ENCODE measurements at places on chromosomes 1 and 21.

DNA sequence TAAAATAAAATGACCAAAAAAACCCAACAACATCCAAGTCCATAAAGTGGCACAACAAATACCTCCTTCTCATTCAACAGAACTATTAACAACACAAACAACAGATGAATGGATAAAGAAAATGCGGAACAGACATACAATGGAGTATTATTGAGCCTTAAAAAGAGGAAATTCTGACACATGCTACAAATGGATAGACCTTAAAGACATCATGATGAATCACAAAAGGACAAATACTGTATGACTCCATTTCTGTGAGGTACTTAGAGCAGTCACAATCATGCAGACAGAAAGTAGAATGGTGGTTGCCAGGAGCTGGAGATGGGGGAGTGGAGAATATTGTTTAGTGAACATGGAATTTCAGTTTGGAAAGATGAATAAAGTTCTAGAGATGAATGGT lies 42.6 kb downstream of the EYA3 start:
- no peak for DNase-seq

DNA sequence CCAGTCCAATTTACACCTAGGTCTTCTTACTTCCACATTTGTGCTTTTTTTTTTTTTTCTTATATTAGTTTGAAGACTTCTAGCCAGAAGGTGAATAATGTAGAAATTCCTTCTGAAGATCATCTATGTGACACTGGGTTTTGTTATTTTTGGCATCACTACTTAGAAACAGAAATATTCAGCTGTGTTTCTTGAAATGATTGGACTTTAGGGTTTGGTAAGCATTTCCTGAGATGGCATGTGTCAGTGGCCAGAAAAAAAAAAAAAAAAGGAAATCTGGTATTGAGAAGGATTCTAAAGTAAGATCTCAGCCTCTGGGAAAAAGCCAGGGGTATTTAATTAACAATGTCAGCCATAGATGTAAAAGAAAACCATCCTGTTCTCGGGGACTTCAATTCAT lies 43.4 kb upstream of the LRRC8C start:
- DNase-seq: no peak

GRCh38 chr1:203289281-203289981 lies 15.9 kb upstream of the BTG2 start:
- DNase-seq: no peak

GRCh38 chr1:84155517-84155916 lies 11.4 kb downstream of the PRKACB start:
- DNase-seq: no peak

DNA sequence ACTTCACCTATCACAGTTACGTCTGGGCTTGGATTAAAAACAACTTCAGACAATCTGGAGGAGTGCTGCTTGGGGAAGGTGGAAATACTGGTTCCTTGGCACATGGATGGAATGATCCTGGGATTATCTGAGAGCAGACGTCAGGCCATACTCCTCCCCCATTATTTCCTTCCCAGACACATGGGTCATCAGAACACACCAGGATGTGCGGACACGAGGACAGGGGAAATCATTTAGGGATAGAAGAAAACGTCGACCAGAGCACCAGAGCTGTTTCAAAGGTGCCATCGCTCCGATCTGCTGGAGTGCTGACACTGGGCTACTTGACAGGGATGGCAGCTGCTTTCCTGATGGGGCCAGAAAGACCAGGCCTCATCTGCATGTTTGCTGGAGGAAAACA lies 31.8 kb upstream of the ANGPTL7 start:
- no peak for DNase-seq

- DNase-seq: peak; percentile 85
Measured at GRCh38 chr1:8858112-8858668, 20.3 kb downstream of the ENO1 start.

DNA sequence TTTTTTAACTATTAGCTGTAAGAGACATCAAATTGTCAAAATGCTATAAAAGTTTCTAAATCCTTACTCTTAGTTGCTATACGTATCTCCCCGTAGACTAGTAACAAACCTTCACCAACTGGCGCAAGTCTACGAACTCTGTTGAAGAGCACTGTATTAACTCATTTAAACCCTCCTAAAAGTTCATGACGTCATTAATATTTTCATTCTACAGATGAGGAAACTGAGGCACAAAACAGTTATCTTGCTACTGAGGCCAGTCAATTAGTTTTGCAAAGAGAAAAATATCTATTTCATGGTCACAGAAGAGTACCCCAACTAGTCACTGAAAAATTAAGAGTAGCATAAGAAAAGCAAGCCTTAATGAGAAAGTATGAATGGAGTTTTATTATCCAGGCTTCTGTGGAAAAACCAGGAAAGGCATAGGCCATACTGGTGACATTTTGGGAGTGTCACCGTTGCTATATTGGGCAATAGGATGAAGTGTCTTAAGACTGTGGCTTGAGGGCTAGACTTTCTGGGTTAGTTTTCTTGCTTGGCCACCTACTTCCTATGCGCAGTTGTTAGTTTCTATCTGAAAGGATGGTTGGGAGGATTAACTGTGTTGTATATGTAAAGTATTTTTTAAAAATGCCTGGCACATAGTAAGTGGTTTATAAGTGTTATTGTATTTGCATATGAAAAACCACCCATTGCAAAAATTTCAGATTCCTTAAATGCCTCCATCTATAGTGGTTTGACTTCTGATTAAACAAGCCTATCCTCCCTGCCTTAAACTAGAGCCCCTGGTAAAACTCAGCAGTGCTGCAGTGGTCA lies 52.4 kb upstream of the SYT14 start:
- no peak for DNase-seq

GRCh38 chr1:174393885-174394284 lies 53.9 kb upstream of the GPR52 start:
- no peak for DNase-seq

GRCh38 chr1:228471762-228472398 lies 15.3 kb upstream of the RNF187 start:
- DNase-seq: peak; percentile 15

GRCh38 chr1:170290276-170290675 lies 144.5 kb downstream of the NTMT2 start:
- no peak for DNase-seq

DNA sequence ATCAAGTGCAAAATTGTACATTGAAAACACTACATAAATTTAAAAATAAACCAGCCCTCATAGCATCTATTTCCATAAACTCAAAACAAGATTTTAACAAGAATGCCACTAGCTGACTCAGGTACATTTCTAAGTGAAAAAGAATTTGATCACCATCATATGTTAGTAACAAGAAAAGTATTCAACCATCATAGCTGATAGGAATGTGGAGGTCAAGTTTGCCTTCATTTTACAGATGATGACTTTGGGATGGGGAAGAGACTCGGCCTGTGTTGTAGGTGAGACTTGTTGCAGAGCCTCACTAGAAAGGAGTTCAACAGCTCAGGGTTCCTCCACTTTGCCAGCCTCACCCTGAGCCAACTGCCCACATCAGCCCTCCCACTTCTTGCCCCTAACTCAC lies 318.8 kb upstream of the FAM78B start:
- DNase-seq: peak; percentile 2

DNA sequence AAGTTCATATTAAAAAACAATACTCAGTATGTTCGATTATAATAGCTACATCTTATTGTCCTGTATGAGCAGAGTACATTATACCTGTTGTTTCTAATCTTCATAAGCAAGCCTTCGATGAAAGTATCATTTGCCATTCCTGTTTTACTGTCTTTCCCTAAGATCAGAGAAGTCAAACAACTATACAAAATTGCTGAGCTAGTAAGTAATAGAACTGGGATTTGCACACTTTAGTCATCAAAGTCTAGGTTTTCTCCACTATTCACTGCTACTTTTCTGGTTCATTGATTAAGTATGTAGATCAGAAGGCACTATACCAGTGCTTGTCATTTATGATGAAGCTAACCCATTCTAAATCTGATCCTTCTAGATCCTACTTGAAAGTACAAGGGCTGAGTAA lies 108.9 kb downstream of the NR5A2 start:
- DNase-seq: no peak

GRCh38 chr1:246792603-246793002 lies 68.4 kb downstream of the SCCPDH start:
- DNase-seq: no peak

- DNase-seq: peak; percentile 69
Measured at GRCh38 chr21:41653954-41654491, 112.8 kb downstream of the RIPK4 start.

DNA sequence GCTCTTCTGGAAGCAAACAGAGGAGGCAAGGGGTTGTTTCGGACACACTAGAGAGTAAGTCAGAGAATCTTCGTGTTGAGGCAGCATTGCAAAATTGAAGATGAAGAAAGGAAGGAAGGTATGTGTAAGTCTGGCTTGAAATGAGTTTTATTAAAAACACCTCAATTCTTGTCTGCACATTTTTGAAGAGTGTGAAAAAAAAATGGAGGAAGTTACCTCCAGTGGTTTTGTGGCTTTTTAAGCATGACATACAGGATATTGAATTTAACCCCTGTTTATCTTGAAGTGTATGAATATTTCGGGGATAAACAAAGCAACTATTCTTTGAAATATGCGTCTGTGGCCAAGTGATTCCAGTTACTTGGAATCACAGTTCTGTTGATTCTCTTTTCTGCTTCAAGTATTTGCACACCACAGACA lies 203.2 kb upstream of the SGIP1 start:
- DNase-seq: peak; percentile 20

GRCh38 chr1:90717665-90718410 lies 736 bp upstream of the BARHL2 start:
- no peak for DNase-seq

- DNase-seq: peak; percentile 91
Measured at GRCh38 chr1:234553240-234554188, 56.5 kb downstream of the IRF2BP2 start.

DNA sequence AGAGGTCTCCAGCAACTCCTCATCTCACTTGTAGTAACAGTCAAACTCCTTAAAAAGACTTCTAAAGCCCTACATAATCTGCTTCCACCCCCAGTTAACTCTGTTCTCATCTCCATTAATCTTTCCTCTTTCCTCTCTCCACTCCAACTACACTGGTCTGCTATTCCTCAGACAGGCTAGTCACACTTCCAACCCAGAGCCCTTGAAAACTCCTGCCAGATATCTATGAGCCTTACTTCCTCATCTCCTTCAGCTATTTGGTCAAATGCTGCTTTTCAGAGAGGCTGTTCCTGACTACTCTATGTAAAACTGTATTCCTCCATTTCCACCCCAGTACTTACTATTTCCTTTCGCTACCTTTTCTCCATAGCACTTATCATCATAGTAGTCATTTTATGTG lies 24.4 kb downstream of the PCP4L1 start:
- DNase-seq: no peak

DNA sequence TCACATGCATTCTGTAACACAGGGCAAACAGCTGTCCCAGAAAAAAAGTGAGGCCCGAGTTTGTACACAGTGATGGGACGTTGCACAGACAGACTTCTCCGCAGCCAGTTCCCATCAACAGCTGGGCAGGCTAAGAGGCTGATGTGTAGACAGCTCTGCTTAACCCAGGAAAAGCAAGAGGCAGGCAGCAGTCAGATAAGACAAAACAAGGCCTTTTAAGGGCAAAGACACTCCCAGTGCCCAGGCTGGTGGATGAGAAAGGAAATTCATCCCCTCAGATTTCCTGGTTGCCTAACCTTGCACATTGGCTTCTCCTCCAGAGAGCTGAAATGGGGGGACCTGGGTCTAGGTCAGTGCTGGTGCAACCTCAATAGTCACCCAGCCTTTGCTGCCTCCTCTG lies 17.2 kb upstream of the PHLDA3 start:
- DNase-seq: no peak

- no peak for DNase-seq
Measured at GRCh38 chr1:210143465-210144062, 89.0 kb upstream of the SERTAD4 start.

DNA sequence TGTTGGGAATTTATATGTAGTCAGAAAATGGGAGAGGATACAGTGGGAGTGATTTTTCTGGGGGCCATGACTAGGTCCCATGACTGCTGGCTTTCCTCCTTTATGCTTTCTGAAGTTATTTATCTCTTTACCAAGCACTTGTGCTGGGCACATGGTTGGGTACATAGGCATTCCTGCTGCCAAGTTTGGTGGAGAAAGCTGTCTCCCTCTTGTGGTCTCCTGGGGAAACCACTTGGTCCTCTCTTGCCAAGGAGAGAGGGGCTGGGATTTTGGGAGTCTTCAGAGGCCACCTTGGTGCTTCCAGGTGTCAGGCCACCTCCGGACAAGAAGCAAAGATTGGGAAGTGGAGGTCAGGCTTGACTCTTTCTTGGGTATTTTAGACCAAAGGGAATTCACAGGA lies 120.2 kb upstream of the KCNE2 start:
- no peak for DNase-seq

GRCh38 chr21:44872323-44872648 lies 1.2 kb downstream of the PTTG1IP start:
- peak; percentile 5 for DNase-seq

GRCh38 chr21:15421947-15422346 lies 307.8 kb upstream of the USP25 start:
- DNase-seq: peak; percentile 7

GRCh38 chr1:215083383-215083961 lies 935 bp downstream of the KCNK2 start:
- DNase-seq: no peak

GRCh38 chr1:16231331-16232315 lies 5.4 kb downstream of the CPLANE2 start:
- DNase-seq: no peak

GRCh38 chr1:236354330-236355147 lies 39.5 kb upstream of the EDARADD start:
- DNase-seq: peak; percentile 78

- no peak for DNase-seq
Measured at GRCh38 chr21:36423771-36424433, 38.7 kb downstream of the CHAF1B start.

DNA sequence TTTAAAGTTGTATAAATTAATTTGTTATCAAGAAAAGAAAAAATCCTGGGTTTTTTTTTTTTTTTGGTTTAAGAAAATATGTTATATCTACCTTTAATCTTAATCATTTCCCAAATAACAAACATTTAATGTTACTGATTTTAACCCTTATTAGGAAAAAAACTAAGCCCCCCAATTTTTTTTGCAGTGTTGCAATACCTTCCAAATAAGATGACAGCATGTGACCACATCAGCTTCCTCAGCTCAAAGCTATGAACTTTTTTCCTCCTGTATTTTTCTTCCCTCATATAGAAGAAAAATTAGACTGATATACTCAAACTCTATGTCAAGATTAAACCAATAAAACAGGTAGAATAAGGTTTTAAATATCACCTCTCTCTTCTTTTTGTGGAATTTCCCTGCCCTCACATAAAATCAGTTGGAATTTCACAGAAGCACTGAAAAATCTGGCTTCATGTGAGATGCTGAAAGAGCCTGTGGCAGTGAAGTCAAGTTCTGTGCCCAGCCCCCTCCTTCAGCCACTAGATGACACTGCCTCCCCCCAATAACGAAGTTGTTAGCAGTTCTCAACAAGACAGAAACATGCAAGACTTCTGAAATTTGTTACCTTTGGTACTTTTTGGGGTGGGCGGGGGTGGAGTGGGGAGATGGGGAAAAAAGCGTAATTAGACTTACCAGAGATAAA lies 9.6 kb upstream of the SMYD2 start:
- no peak for DNase-seq

GRCh38 chr1:156885314-156885713 lies 8.2 kb upstream of the PEAR1 start:
- DNase-seq: no peak

All from NCI-H226 (cell line).